ENCODE measurements at places on chromosomes 7 and 10.

GRCh38 chr10:120719333-120719732 lies 131.8 kb upstream of the WDR11 start:
- no peak for DNase-seq

GRCh38 chr7:101882595-101883564 lies 65.5 kb downstream of the CUX1 start:
- peak; percentile 100 for DNase-seq

GRCh38 chr10:107557916-107558315 lies 393.4 kb upstream of the SORCS1 start:
- no peak for DNase-seq

DNA sequence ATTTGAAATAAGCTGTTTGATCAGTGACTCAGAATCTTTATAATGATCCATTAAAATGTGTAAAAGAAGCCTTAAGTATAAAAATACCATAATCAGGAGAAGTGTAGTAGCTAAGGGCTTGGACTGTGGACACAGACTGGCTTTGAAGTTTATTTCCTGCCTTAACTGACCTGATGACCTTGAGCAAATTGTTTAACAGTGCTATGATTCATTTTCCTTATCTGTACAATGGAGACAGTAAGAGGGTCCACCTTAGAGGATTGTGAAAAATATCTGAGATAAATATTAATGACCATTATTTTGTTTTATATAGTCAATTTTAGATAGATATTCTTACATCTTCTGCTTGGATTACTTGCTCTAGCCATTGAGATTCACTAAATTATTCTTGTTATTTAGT lies 13.3 kb upstream of the RPA3 start:
- DNase-seq: no peak

- peak; percentile 47 for DNase-seq
Observed at GRCh38 chr7:151366880-151367222, 25.2 kb downstream of the NUB1 start.

DNA sequence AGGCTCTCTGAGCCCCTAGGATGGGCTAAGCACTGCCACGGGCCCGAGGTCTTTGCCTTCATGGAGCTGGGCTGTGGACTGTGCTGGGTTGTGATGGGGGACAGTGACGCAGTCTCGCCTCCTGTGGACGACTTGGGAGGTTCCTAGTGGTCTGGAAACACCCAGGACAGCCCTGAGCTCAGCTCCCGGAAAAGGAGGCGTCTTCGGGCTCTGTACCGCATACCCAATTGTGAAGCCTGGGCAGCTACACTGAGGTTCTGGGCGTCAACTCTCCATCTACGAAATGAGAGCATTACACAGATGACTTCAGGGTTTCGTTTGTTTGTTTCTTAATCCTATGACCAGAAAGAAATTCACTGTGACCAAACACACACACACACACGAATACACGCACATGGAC lies 79.6 kb upstream of the KAT6B start:
- DNase-seq: peak; percentile 24

DNA sequence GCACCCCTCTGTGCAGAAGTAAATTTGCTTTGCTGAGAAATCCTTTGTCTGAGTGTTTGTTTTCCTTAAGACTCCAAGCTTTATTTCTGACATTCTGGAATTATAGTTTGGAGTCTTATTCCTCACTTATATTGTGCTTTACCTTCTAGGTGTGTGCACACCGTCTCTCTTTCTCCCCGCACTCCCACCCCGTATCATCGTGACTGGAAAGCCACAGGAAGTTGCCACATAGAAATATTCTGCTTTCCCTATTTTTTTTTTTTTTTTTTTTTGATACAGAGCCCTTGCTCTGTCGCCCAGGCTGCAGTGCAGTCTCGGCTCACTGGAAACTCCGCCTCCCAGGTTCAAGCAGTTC lies 109.5 kb downstream of the PHF14 start:
- no peak for DNase-seq
